K562 (cell line): ENCODE measurements at places on chromosomes 3 and 15. TPM values are rescaled to one million over a fixed set of nuclear protein-coding genes. Genes with fewer than 3 reads are reported as not detected.

GNAT1 gene
- polyA plus RNA-seq = not detected in 2 replicates

SMCO1 gene
- 0.05 TPM in 1 of 2 replicates, not detected in the other for polyA plus RNA-seq

GHRL gene
- polyA plus RNA-seq = 0.16 and 0.19 TPM in 2 replicates

C3orf49 gene
- polyA plus RNA-seq = not detected in 2 replicates

WNT7A gene
- not detected in 2 replicates for polyA plus RNA-seq

CXCR6 gene
- not detected in 2 replicates for polyA plus RNA-seq

LRTM1 gene
- polyA plus RNA-seq = not detected in 2 replicates

XCR1 gene
- polyA plus RNA-seq = not detected in 2 replicates

FBXO40 gene
- 0.01 TPM in 1 of 2 replicates, not detected in the other for polyA plus RNA-seq

GPD1L gene
- 9.9 and 10.2 TPM in 2 replicates for polyA plus RNA-seq

EPHB3 gene
- polyA plus RNA-seq = not detected in 2 replicates

PLA2G4D gene
- not detected in 2 replicates for polyA plus RNA-seq

HHATL gene
- polyA plus RNA-seq = not detected in 2 replicates

ELL3 gene
- polyA plus RNA-seq = 3.0 and 3.9 TPM in 2 replicates

KATNBL1 gene
- polyA plus RNA-seq = 24.0 and 27.7 TPM in 2 replicates

MCF2L2 gene
- polyA plus RNA-seq = 3.9 and 4.2 TPM in 2 replicates

GRK7 gene
- polyA plus RNA-seq = 0.04 and 0.08 TPM in 2 replicates

CHDH gene
- polyA plus RNA-seq = 0.65 and 0.90 TPM in 2 replicates

CCRL2 gene
- polyA plus RNA-seq = 2.2 and 3.5 TPM in 2 replicates

OR5K2 gene
- not detected in 2 replicates for polyA plus RNA-seq

ACVR2B gene
- polyA plus RNA-seq = 5.5 and 5.8 TPM in 2 replicates

CEP70 gene
- 16.8 and 17.5 TPM in 2 replicates for polyA plus RNA-seq

ACTR8 gene
- polyA plus RNA-seq = 10.9 and 14.4 TPM in 2 replicates

MYO5C gene
- not detected in 2 replicates for polyA plus RNA-seq

MESP2 gene
- 0.37 and 0.47 TPM in 2 replicates for polyA plus RNA-seq

RMDN3 gene
- polyA plus RNA-seq = 35.7 and 36.4 TPM in 2 replicates

ATP13A4 gene
- not detected in 2 replicates for polyA plus RNA-seq

MITF gene
- 8.4 and 8.7 TPM in 2 replicates for polyA plus RNA-seq

CHP1 gene
- 31.7 and 41.3 TPM in 2 replicates for polyA plus RNA-seq

RASL12 gene
- not detected in 2 replicates for polyA plus RNA-seq

HYAL1 gene
- 7.9 and 8.5 TPM in 2 replicates for polyA plus RNA-seq

IL16 gene
- 15.0 and 18.8 TPM in 2 replicates for polyA plus RNA-seq

TLE3 gene
- polyA plus RNA-seq = 21.1 and 25.2 TPM in 2 replicates

TRH gene
- not detected in 2 replicates for polyA plus RNA-seq

CPNE9 gene
- polyA plus RNA-seq = 0.24 and 0.34 TPM in 2 replicates

PLSCR5 gene
- not detected in 2 replicates for polyA plus RNA-seq

SLC12A8 gene
- polyA plus RNA-seq = 0.09 TPM in 1 of 2 replicates, not detected in the other

BHLHE40 gene
- polyA plus RNA-seq = 30.9 and 31.4 TPM in 2 replicates

ARRDC4 gene
- polyA plus RNA-seq = 14.4 and 15.0 TPM in 2 replicates

RNU5B-1 gene
- not detected in 2 replicates for polyA plus RNA-seq

SYNPR gene
- polyA plus RNA-seq = not detected in 2 replicates

TLR9 gene
- polyA plus RNA-seq = not detected in 2 replicates

ZPLD1 gene
- polyA plus RNA-seq = 0.04 TPM in 1 of 2 replicates, not detected in the other

SPG21 gene
- polyA plus RNA-seq = 65.7 and 69.0 TPM in 2 replicates

ALDH1A2 gene
- polyA plus RNA-seq = 347 and 404 TPM in 2 replicates

UCN2 gene
- not detected in 2 replicates for polyA plus RNA-seq

RASA2 gene
- polyA plus RNA-seq = 6.2 TPM in 2 replicates

SLC24A5 gene
- polyA plus RNA-seq = not detected in 2 replicates

CFAP92 gene
- polyA plus RNA-seq = 0.23 and 0.36 TPM in 2 replicates

SLC28A2 gene
- not detected in 2 replicates for polyA plus RNA-seq

ZNF385D gene
- polyA plus RNA-seq = 1.6 and 1.7 TPM in 2 replicates

SNX22 gene
- polyA plus RNA-seq = 1.7 and 2.0 TPM in 2 replicates
